ENCODE measurements at places on chromosomes 13 and 19.
A peak's percentile ranks its signal among the peaks of the same experiment; 100 is the strongest.

- DNase-seq = no peak
Measured at GRCh38 chr13:67143544-67144115, 86.5 kb downstream of the PCDH9 start.

DNA sequence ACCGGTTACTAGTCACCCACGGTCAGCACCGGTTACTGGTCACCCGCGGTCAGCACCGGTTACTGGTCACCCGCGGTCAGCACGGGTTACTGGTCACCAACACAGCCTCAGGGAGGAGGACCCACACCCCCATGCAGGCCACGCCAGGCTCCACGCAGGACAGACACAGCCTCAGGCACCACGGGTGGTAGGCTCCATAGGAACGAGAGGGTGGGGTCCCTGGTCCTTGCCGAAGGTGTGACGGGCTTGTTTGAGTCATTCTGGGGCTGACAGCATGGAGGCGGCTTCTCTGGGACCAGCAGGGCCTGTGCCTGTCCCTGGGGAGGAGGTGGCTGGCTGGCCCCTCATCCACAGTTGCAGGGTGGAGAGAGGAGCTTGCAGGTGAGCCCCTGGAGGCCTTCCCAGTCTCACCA, 122.8 kb upstream of the SOX1 start:
- no peak for DNase-seq

- DNase-seq = no peak
Measured at GRCh38 chr19:12727745-12728433, 4.2 kb upstream of the TNPO2 start.

GRCh38 chr13:25329706-25330105, 28.3 kb downstream of the NUP58 start:
- DNase-seq = no peak

GRCh38 chr13:95003019-95003813, 290.9 kb upstream of the SOX21 start:
- peak; percentile 17 for DNase-seq

GRCh38 chr13:60969656-60970055, 446.0 kb downstream of the PCDH20 start:
- DNase-seq = no peak

DNA sequence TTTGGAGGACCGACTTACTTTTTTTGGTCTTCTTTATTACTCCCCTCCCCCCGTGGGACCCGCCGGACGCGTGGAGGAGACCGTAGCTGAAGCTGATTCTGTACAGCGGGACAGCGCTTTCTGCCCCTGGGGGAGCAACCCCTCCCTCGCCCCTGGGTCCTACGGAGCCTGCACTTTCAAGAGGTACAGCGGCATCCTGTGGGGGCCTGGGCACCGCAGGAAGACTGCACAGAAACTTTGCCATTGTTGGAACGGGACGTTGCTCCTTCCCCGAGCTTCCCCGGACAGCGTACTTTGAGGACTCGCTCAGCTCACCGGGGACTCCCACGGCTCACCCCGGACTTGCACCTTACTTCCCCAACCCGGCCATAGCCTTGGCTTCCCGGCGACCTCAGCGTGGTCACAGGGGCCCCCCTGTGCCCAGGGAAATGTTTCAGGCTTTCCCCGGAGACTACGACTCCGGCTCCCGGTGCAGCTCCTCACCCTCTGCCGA, 409 bp downstream of the FOSB start:
- peak; percentile 58 for DNase-seq

GRCh38 chr19:35060160-35060855, 18.8 kb downstream of the HPN start:
- no peak for DNase-seq

- no peak for DNase-seq
Measured at GRCh38 chr13:37074703-37075102, 15.2 kb upstream of the SUPT20H start.

GRCh38 chr13:56457535-56458190, 683.1 kb upstream of the PRR20A start:
- no peak for DNase-seq

DNA sequence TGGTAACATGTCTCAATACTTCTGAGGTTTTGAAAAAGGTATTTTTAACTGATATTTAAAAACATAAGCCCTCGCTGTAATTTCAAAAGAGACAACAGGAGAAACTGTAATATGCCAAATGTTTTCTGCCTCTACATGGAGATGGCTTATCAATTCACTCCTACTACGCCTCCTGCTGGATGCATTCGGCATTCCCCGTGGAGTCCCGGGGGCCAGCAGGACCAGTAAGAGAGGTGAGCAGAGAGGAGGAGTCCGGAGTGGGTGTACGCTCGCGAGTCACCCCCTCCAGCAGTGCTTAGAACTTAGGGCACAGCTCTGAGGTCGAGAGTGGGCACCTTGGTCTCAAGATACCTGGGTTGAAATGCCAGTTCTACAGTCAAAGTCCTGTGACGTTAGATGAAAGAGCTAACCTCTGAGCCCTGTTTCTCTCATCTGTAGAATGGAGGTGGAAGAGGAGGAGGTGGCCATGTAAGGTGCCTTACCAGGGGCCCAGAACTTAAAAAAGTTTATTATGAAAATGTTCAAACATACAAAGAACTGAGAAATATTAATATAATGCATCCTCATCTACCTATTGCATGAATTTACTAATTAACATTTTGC, 110.2 kb downstream of the STK24 start:
- peak; percentile 47 for DNase-seq

DNA sequence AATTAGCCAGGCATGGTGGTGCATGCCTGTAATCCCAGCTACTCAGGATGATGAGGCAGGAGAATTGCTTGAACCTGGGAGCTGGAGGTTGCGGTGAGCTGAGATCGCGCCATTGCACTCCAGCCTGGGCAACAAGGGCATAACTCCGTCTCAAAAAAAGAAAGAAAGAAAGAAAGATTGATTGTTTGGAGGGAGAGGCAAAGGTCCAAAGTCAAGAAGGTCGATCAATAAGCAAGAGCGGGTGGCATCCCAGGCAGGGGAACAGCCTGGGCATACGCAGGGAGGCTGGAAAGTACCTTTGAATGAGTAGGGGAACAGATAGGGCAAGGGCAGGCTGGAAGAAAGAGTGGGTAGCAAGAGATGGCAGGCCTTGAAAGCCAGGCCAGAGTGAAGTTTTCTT, 11.9 kb upstream of the APOC4 start:
- DNase-seq = no peak

DNA sequence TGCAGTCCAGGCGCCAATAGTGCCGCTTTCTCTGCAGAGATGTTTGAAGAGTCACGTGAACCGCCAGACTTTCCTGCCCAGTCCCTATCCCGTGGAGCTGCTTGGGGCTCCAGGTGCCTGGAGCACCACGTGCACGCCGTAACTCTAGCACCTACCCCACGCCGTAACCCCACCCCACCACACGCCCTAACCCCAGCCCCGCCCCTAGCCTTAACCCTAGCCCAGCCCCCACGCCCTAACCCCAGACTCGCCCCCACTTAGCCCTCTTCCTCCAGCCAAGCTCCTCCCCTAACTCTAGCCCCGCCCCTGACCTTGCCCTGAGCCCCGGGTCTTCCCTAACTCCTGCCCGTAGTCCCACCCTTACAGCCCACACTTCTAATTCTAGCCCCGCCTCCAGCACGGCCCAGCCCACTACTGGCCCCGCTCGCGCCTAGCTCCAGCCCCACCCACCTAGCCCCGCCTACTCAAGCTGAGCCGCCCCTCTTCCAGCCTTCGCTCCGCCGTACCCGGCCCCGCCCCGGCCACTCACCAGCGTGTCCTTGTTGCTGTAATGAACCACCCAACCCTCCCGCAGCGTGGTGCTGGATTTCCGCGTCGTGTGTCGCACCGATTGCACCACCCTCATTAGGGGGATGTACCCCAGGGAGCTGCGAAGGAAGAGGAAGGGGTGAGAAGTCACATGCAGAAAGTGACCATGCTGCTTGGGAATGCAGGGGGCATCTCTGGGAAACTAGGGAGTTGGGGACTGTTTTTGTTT, 19.5 kb downstream of the PRKD2 start:
- no peak for DNase-seq

GRCh38 chr19:38385057-38385803, 2.6 kb downstream of the GGN start:
- no peak for DNase-seq

GRCh38 chr19:49157445-49158224, at the start of gene TRPM4:
TRPM4 (plus strand) TSS chr19:49157792; CDS start chr19:49157867, 75 bp downstream.
- DNase-seq = peak; percentile 87

DNA sequence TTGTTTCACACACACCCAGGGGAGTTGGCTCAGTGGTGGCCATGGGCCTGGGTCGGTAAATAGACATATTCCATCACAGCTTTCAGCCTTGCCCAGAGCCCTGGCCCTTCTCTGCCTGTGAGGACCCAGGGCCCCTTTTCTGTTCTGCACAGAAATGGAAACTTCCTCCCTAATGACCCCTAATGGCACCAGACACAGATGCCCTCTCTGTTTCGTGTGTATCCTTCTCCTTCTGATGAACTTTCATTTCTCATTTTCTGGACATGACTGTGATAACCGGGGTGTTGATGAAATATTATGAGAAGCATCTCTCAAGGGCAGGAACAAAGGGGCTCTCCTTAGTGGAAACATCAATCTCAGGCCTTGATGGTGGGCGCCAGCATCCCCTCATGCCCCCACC, 12.8 kb downstream of the LILRA1 start:
- DNase-seq = no peak
